Activated CD8-positive, alpha-beta T cell treated with anti-CD3 and anti-CD28 coated beads for 36 hours (primary cell): ENCODE measurements at places on chromosomes 6 and 20. TPM values are rescaled to one million over a fixed set of nuclear protein-coding genes. Genes with fewer than 3 reads are reported as not detected.

GRCh38 chr20:37922016-37922415, 19.1 kb downstream of the VSTM2L start:
- no peak overlapping the region for H3K4me3 ChIP-seq
- no peaks in the 10 kb centered on the region for H3K36me3 ChIP-seq
- peaks cover 8% of the 10 kb centered on the region for H3K4me1 ChIP-seq
- no peak overlapping the region for H3K27ac ChIP-seq

DNA sequence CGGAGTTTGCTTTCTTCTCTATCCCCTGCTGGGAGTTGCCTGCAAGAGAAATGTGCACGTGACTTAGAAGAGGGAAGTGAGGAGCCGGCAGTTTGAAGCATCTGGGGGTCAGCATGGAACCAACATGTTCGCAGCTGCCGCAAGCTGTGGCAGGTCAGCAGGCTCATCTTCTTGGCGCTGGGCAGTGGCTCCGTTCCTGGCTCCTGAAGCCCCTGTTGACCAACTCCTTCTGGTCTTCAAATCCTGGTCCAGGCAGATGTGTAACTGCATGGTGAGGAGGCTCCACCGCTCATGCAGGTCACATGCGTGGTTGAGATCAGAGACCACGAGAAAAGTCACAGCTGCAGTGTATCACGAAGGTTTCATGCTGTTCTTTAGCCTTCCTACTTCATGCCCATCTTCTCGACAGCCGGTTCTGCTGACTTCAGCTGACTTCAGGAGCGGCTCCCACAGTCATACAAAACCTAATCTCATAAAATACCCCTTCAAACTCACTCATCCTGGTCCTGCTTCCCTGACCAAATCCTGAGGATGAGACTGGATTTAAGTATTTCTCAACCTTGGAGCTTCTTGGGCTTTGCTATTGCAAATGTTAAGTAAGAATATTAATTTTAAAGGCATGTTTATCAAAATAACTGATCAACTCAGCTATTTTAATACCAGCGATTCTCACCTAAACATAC, 44.9 kb upstream of the BCAS1 start:
- H3K27ac ChIP-seq = no peak overlapping the region
- no peak for DNase-seq
- no peaks in the 10 kb centered on the region for H3K36me3 ChIP-seq
- H3K4me3 ChIP-seq = no peak overlapping the region

GRCh38 chr6:166555086-166555485, 31.4 kb downstream of the RAMACL start:
- no peak overlapping the region for H3K4me3 ChIP-seq
- no peak overlapping the region for H3K27ac ChIP-seq
- no peak for DNase-seq
- peaks cover 13% of the 10 kb centered on the region for H3K27me3 ChIP-seq
- H3K36me3 ChIP-seq = no peaks in the 10 kb centered on the region
- peaks cover 8% of the 10 kb centered on the region for H3K4me1 ChIP-seq

- no peaks in the 10 kb centered on the region for H3K27me3 ChIP-seq
- no peaks in the 10 kb centered on the region for H3K4me1 ChIP-seq
- no peak overlapping the region for H3K27ac ChIP-seq
- DNase-seq = peak; percentile 7
- no peaks in the 10 kb centered on the region for H3K36me3 ChIP-seq
- H3K4me3 ChIP-seq = no peak overlapping the region
Observed at GRCh38 chr6:126804332-126805064, 314.0 kb upstream of the RSPO3 start.

PERP gene
- total RNA-seq = 3.7 TPM

- peaks cover 80% of the 10 kb centered on the region for H3K36me3 ChIP-seq
- peaks cover 4% of the 10 kb centered on the region for H3K4me1 ChIP-seq
- no peak overlapping the region for H3K27ac ChIP-seq
- no peak overlapping the region for H3K4me3 ChIP-seq
- no peaks in the 10 kb centered on the region for H3K27me3 ChIP-seq
Observed at GRCh38 chr6:88662163-88662580, 301.2 kb downstream of the RNGTT start.

DNA sequence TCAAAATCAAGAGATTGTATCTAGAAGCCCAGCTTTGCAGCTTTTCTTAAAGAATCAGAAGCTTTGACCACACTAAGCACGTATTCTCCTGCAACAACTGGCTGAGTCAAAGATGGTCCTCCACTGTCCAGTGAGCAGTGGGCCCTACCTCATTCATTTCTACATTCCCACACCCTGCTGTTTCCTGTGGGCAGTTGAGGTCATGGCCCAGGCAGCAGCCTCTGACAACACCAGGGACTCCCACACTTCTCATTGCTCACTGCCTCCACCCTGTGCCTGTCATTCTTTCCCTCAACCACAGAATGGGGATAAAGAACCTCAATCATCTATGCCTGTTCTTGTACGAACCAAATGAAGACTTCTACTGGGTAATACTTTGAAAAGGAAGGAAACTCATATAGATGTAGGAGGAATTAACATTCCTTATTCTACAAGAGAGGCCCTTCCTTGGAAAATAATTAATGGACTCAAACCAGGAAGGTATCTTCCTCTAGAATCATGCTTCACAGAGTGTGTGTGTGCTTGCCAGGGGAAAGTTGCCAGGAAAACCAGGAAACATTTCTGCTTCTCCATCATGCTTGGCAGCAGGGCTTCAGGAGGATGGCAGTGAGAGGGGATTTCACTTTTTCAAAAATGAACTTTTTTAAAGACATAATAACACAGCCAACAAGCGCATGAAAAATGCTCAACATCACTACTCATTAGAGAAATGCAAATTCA, 191.7 kb upstream of the RIN2 start:
- no peak overlapping the region for H3K4me3 ChIP-seq
- no peaks in the 10 kb centered on the region for H3K4me1 ChIP-seq

MAP3K5 gene
- total RNA-seq = 4.4 TPM

MMP24 gene
- not detected for total RNA-seq

GRCh38 chr6:117317261-117317660, 51.9 kb downstream of the VGLL2 start:
- no peak overlapping the region for H3K27ac ChIP-seq
- no peaks in the 10 kb centered on the region for H3K36me3 ChIP-seq
- no peak for DNase-seq
- H3K27me3 ChIP-seq = peaks cover 6% of the 10 kb centered on the region

GRCh38 chr6:168117942-168118341, 38.9 kb upstream of the FRMD1 start:
- no peaks in the 10 kb centered on the region for H3K36me3 ChIP-seq
- H3K27me3 ChIP-seq = no peaks in the 10 kb centered on the region
- no peak overlapping the region for H3K4me3 ChIP-seq
- H3K4me1 ChIP-seq = peaks cover 2% of the 10 kb centered on the region

DNA sequence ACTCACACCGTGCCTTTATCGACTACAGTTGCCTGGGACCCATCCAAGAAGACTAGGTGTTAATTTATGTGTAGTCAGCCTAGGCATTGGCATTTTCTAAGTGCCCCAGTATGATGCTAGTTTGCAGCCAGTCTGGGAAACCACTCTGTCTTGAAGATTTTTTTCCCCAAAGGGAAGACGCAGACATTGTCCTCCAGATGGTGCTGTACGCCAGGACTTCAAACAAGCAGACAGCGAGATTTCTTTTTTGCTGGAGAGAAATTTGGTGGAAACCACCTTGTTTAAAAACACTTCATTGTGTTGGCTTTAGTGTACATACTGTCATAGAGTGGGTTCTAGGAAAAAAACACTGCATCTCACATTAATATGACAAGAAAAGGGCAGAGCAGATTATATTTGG, 30.0 kb downstream of the ALDH5A1 start:
- no peak overlapping the region for H3K4me3 ChIP-seq
- H3K27me3 ChIP-seq = no peaks in the 10 kb centered on the region
- H3K4me1 ChIP-seq = peaks cover 8% of the 10 kb centered on the region
- H3K36me3 ChIP-seq = peaks cover 4% of the 10 kb centered on the region

DNA sequence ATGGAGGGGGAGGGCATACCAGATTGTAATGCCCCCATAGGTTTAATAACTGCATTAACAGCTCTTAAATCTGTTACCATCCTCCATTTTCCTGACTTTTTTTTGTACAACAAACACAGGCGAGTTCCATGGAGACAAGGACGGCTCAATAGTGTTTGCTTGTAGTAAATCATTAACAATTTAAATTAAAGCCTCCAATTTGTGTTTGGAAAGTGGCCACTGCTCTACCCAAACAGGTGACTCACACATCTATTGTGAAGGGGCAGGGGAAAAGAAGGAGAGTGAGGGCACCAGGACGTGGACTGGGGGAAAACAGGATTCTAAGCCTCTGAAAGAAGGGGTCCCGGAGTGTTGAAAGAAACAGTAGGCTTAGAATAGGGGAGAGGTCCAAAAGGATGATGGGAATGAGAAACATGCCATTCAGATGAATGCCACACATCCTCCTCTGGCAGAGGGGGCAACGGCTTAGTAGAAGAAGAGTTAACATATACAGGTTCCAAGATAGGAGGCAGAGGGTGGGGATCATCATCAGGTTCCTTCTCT, 6.9 kb downstream of the GLYATL3 start:
- DNase-seq = no peak
- no peaks in the 10 kb centered on the region for H3K36me3 ChIP-seq
- H3K4me3 ChIP-seq = no peak overlapping the region
- H3K4me1 ChIP-seq = no peaks in the 10 kb centered on the region
- peaks cover 13% of the 10 kb centered on the region for H3K27me3 ChIP-seq

DNA sequence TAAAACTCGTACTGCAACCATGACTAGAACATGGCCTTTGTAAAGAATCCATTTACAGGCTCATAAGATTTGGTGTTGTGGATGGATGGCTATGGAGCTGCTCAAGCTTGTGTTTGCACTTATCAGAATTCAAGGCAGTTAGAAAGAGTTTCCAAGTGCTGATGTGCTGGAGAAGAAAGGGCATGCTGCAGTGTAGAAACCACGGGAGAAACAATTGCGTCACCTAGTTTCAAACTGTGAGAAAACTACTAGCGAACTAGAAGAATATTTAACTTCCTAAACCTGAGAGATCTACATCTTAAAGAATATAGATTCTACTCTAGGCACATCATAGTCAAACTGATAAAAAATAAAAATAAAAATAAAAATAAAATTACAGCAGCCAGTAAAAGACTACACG, 116.2 kb downstream of the SGK1 start:
- DNase-seq = no peak
- H3K27ac ChIP-seq = no peak overlapping the region
- peaks cover 3% of the 10 kb centered on the region for H3K36me3 ChIP-seq
- H3K27me3 ChIP-seq = no peaks in the 10 kb centered on the region
- peaks cover 11% of the 10 kb centered on the region for H3K4me1 ChIP-seq
- H3K4me3 ChIP-seq = no peak overlapping the region

VGLL2 gene
- not detected for total RNA-seq

EPHA7 gene
- total RNA-seq = not detected

LPIN3 gene
- total RNA-seq = 0.86 TPM

IMPG1 gene
- not detected for total RNA-seq

DNA sequence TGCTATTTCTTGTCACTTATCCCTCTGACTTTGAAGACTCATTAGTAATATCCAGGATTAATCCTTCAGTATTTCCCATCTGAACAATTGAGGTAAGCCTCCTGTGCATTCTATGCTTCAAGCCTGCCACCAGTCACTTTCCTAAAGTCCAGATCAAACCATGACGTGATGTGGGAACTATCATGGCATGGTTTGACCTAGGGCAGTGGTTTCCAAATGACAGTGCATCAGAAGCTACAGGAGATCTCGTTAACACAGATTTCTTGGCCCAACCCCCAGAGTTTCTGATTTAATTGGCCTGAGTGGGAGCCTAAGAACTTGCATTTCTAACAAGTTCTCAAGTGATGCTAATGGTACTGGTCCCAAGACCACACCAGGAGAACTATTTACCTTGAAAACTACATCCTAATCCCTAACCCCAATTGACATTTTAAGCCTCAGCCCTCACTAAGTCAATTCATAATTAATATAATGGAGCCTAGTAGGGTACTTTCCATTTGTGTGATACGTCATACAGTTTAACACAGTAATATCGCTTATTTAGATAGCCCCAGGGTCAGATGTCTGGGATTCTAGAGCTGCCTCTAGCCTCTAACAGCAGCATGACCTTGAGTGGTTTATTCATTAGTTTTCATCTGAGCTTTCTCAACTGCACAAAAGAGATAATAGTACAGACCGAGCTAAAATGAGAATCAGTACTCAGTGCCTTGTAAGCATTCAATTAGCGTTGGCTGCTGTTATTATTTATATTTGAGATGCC, 907.6 kb downstream of the TFAP2A start:
- no peaks in the 10 kb centered on the region for H3K27me3 ChIP-seq
- no peak overlapping the region for H3K27ac ChIP-seq
- H3K4me1 ChIP-seq = no peaks in the 10 kb centered on the region
- no peak overlapping the region for H3K4me3 ChIP-seq
- DNase-seq = no peak

- peaks cover 19% of the 10 kb centered on the region for H3K36me3 ChIP-seq
- H3K4me1 ChIP-seq = peaks cover 59% of the 10 kb centered on the region
- H3K4me3 ChIP-seq = no peak overlapping the region
- H3K27ac ChIP-seq = no peak overlapping the region
Observed at GRCh38 chr6:45491048-45491735, 113.5 kb upstream of the SUPT3H start.

DNA sequence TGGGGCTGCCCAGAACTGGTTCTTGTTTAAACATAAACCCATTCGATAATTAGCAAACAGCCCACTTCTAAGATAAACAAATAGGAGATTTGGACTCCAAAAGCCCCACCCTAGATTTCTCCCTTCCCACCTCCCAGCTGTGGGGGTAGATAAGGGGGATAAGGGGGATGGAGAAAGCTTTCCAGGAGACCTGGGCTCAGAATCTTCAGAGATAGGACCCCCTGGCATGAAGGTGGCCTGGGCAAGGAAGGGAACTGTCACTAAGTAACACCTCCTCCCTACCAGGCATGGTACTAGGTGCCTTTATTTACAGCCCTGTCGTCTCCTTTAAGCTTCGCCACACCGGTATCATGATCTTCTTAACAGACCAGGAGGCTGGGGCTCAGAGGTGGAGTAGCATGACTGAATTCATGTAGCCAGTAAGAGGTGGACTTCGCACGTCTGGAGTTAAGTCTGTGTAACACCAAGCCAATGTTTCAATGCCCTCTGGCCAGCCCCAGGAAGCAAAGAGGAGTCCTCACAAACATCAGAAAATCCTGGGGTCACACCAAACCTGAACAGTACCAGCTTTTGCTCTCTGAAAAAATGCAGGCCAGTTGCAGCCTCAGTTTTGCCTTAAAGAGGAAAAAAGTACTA, 4.6 kb downstream of the SDC4 start:
- H3K4me3 ChIP-seq = no peak overlapping the region
- peaks cover 2% of the 10 kb centered on the region for H3K27me3 ChIP-seq
